ENCODE measurements at places on chromosomes 12 and 14.

DNA sequence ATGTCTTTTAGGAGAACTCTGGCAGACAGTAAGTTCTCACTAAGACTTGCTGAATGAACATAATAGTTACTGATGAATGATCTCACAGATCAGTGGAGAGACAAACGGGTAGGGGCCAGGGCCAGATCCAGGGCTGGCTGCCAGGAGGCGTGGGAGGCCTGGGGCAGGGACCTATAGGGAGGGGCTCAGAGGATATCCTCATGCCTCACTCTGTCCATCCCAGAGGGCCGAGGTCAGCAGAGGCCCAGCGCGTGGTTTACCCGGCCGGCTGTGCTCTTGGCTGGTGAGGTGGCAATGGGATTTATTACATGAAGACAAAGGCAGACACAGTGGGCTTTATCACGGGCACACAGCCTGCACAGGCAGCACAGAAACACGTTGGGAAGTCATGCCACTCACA, 85.4 kb downstream of the CHGA start:
- no peak for DNase-seq

GRCh38 chr12:101777978-101778377, 38.7 kb upstream of the SYCP3 start:
- no peak for DNase-seq

GRCh38 chr12:89765959-89766824, 57.6 kb upstream of the ATP2B1 start:
- DNase-seq = no peak

DNA sequence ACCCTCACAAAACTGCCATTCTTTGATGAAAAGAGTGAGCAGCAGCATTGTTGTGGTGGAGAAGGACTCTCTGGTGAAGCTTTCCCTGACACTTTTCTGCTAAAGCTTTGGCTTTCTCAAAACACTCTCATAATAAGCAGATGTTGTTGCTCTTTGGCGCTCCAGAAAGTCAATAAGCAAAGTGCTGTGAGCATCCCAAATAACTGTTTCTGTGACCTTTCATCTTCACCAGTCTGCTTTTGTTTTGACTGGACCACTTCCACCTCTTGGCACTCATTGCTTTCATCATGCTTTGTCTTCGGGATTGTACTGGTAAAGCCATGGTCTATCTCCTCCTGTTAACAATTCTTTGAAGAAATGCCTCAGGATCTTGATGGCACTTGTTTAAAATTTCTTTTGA, 424.7 kb upstream of the TMPO start:
- no peak for DNase-seq

DNA sequence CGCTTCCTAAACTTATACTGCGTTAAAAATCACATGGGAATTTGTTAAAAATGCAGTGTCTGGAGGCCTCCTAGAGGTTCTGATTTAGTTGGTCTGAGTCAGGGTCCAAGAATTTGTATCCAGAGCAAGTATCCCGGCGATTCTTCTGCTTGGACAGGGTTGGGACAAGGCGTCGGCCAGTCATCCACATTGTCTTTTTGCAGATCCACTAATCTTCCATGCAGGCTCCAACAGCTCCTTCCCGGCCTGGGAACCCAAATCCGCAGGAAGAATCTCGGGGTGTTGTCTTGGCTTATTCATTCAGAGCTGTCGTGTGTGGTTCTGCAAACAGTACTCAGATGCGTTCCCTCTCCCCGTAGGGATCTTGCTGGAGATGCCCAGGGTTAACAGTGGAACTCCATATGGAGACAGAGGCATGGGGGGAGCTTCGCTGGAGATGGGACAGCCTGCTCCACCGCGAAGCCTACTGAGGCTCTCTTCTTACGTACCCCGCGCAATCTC, 25.3 kb downstream of the GPRC5D start:
- DNase-seq = no peak

DNA sequence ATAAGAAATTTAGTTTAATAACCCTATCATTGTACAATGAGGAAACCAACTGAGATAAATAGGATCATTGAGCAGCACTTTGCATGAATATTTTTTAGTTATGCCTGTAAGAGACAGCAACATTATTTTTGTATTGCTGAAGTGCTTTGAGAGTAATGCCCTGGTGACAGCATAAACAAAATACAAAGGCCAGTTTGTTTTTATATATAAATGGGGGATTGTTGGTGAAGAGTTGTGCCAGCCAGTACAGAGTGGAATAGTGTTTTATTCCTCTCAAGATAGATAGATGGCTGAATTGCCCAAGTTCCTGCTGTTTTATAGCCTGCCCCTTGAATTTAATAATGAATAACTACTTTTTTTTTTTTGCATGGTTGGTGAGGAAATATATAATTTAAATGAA, 101.8 kb downstream of the CNTN1 start:
- no peak for DNase-seq

DNA sequence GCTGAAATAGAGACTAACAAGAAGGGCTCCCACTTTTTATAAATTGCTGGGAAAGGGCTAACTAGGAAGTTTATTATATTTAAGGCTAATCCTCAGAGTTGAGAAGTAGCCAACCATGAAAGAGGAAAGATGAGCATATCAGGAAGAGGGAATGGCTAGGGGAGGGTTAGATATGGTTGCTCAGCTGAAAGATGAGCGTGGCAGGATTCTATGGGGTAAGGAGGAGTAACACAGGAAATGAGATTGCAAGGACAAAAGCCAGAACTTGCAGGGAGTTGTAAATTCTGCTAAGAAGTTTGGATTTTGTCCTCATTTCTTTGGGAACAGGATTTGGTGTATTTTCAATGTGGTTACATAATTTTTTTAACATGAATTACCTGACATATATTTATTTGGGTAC, 127.4 kb upstream of the ATP2B1 start:
- DNase-seq = no peak

DNA sequence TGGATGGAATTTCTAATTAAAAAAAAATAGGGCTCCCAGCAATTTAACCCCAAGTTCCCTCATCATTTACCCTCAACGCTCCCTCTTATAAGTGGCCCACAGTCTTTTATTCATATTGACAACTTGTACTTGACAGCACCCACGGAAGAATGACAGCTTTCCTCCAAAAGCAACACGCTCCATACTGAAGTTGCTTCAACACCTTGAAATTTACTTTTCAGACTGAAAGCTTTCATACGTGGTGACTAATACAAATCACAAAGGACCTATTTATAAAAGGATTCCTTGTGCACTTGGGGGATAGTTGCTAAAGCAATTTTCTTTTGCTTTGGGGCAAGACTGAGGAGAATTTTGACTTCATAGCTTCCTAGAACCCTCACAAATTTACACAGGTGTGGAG, 1629.4 kb upstream of the SEL1L start:
- DNase-seq = no peak

All from activated T-helper 1 cell treated with anti-CD3 and anti-CD28 coated beads, Interleukin-2, amount 50 U/mL, for 16 hours (primary cell).